Activated T-cell treated with anti-CD3 and anti-CD28 coated beads for 48 hours (primary cell): ENCODE measurements at places on chromosomes 5 and 9.

DNA sequence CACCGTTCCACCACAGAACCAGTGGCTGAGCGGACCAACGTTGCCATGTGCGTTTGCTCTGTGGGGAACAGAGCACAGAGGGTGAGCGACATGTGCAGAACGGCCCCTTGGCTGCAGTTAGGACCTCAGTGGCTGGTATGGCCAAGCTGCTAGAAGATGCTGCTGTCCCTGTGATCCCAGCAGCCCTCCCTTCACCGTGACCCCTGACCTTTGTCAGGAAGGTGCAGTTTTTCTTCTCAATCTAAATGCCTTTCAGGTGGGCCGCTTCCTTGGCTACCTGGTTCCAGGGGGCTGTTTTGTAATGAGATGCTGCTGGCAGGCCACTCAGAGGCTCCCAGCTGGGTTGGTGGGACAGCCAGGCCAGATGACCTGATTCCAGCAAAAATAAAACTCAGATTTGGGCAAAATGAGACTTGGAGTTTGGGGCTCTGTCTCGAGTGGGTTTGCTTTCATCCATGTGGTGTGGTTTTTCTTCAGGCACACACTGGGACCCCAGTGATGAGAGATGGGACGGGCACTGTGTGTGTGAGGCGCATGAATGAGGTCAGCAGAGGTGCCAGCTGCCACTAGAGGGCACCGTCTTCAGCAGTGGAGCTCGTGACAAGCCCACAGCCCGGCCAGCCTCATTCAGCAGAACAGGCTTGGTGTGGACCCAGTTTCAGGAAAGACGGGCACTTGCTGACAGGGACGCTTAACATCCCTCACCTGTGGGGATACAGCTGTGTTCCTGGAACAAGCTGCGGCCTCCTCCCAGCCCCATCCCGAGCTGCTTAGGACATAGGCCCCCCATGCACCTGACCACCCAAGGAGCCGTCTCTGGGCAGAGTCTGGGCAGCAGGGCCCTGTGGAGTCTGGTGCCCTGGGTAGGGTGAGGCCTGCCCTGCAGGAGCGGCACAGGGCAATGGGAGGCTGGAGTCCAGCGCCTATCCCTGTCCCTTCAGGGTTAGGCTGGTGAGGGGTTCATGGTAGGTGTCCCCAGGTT lies 4.1 kb downstream of the MRPS2 start:
- DNase-seq: peak; percentile 49

DNA sequence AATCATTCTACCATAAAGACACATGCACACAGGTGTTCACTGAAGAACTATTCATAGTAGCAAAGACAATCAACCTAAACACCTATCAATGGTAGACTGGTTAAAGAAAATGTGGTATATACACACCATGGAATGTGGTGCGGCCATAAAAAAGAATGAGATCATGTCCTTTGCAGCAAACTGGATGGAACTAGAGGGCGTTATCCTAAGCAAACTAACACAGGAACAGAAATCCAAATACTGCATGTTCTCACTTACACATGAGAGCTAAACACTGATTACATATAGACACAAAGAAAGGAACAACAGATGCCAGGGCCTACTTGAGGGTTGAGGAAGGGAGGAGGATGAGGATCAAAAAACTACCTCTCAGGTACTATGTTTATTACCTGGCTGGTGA lies 103.8 kb downstream of the DRD1 start:
- no peak for DNase-seq

DNA sequence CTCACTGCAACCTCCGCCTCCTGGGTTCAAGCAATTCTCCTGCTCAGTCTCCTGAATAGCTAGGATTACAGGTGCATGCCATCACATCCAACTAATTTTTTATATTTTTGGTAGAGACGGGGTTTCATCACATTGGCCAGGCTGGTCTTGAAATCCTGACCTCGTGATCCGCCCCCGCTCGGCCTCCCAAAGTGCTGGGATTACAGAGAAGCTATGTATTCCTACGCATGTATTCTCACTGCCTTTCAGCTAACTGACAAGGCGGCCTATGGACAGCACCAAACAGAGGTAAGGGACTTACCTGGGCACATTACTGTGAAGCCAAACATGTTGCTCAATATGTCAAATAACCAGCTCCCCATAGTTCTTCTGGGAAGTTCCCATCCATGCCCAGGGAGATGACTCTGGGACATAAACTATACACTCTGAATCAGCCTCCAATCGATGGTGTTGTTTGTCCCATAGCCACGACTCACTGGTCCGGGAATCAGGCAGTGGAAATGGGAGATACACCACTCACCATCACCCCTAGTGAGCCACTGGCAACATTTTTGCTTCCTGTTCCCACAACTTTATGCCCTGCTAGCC lies 114.6 kb downstream of the SYK start:
- DNase-seq: no peak

GRCh38 chr9:98612061-98612752 lies 96.5 kb downstream of the GABBR2 start:
- DNase-seq: no peak

DNA sequence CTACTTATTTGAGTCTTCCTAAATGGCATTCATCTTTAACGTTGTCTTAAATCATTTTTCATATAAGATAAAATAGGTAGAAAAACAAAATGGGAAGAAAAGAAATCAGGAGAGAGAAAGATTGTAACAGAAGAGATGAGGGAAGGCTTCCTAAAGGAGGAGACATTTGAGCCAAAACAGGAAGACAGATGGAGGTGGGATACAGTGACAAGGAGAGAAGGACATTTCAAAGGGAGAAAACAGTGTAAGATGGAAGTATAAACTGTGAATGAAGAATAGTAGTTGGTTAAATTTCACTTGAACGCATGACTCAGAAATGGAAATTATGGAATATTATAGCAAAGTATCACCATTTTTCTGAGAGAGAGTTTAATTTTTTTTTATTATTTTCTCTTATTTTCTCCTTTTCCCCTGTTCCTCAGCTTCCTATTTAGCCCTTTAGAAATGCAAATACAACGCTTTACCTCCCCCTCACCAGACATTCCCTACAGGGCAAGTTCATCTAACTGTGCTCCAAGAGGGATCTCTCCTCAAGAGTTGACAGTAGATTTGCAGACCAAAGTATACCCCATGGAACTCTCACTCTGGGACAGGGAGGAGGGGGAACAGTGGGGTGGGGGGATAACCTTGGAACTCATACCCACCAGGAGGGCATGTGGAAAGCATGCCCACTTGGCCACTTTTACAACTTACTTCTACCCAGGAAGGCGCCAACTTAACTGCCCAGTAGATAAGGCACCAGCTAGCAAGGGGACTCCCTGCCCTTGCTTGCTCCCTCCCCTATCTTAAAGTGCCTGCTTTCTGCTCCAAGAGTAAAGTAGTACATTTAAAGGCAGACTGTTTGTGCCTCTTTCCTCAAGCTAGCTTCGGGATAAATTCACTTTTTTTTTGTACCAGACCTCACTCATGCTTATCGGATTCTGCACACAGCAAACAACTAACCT lies 304.7 kb upstream of the POU5F2 start:
- DNase-seq: no peak

DNA sequence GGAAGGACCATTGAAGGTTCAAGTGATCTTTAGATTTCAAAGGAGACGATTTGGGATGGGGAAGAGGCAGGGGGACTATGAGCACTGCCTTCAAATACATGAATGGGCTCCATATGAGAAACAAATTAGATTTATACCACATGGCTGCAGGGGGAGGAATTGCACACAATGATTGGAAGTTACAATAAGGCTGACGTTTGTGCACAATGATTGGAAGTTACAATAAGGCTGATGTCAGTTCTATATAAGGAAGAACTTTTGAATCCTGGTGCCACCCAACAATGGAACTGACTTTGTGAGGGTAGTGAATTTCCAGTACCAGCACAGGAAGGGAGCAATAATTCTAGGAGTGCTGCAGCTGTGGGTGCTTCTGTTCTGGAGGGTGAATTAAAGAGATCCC lies 95.7 kb upstream of the PTGER4 start:
- DNase-seq: no peak

- no peak for DNase-seq
Observed at GRCh38 chr5:16763211-16763610, 146.4 kb upstream of the RETREG1 start.

DNA sequence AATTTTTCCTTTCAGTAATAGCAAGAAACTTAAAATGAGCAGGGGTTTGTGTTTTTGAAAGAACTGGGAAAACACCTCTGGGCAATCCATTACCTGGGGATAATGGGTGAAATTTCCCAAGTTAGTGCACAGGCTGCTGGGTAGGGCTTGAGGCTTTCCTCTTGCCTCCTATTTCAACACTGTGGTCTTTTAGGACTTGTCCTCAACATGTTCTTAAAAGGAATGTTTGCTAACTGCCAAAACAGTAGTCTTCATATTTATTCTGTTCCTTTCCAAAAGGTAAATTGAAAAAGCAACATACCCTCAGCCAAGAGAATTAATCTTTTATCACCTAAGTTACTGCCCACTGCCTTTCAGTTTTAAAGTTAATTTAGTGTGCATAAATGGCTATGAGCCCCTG lies 158.3 kb upstream of the CCDC152 start:
- DNase-seq: no peak

GRCh38 chr9:842635-843426 lies 1.3 kb downstream of the DMRT1 start:
- DNase-seq: no peak

DNA sequence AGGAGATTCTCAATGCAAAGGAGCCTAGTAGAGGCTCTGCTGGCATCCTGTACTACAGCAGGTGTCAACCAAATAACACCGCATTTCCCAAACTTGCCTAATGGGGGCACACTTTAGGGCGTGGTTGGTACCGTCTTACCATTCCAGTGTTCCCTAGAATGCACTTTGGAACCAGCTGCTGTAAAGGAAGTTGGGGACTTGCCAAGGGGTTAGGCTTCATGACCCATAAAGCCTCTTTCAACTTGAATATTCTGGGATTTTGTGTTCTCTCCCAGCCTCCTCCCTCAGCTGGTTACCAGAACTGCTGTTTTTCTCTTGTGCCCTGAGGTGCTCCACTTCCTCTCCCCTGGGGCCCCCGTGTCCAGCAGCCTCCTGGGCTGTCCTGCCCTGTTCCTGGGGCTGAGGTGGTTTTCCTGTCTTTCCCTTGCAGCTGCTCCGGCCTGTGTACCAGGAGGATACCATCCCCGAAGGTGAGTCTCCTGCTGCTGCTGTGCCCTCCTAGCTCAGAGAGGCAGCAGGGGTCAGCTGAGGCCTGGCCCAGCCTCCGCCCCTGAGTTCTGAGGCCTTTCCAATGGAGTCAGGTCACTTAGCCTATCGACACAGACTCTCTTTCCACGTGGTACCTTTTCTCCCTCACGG lies 44.7 kb downstream of the RGS3 start:
- no peak for DNase-seq

DNA sequence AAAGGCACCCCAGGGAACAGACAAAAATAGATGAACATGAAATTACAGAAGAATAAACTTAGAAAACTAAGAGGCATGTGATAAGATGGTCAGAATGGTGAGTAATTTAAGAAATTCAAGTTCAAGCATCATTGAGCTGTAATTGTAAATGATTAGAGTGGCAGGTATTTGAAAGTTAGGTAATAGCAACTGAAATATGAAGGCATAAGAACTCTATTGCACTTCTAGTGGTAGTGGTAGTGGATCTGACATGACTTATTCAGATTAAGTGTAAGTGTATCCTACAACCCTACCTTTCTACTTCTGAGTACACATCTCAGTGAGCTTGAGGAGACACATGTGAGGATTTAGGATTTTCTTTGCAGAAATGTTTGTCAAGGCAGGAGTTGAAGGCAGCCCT lies 192.9 kb upstream of the RIOK2 start:
- no peak for DNase-seq

- no peak for DNase-seq
Observed at GRCh38 chr5:126680191-126680817, 79.6 kb downstream of the PHAX start.

GRCh38 chr5:132060501-132061161 lies at the start of gene IL3:
IL3 (plus strand) TSS chr5:132060655; CDS start chr5:132060707, 52 bp downstream.
- no peak for DNase-seq

- DNase-seq: no peak
Observed at GRCh38 chr5:155649666-155650065, 636.1 kb downstream of the KIF4B start.

DNA sequence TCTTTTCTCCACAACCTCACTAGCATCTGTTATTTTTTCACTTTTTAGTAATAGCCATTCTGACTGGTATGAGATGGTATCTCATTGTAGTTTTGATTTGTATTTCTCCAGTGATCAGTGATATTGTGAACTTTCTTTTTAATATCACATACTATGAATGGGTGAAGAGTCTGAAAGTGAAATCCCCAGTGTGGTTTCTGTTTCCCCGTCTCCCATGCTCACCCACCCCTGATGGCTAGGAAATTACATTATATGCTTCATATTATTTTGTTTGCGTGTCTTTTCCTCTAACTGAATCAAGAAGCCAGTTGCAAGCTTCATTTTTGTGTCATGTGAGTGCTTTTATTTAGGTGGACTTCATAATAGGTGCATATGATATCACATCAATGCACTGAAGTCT lies 171.1 kb downstream of the ARHGAP26 start:
- no peak for DNase-seq

GRCh38 chr9:127555840-127556820 lies 55.9 kb upstream of the STXBP1 start:
- peak; percentile 53 for DNase-seq

DNA sequence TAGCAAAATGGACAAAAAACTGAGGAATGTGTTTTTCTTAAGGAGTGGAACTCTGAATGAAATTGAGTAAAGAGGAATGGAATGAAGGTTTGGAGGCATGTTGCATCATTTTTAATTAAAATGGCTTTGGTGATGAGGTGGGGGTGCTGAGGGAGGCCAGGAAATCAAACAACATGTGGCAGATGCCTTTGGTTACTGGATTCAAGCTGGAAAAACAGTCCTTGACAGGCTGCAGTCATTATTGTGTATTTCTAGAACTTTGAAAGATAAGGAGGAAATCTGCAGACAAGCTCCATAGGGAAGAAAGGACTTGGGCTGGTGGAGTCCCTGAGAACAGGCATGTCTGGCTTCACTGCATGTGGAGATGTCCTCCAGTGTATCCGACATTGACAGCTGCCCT lies 203.5 kb upstream of the HAPLN1 start:
- no peak for DNase-seq

GRCh38 chr9:133280392-133280791 lies 5.4 kb upstream of the ABO start:
- no peak for DNase-seq

DNA sequence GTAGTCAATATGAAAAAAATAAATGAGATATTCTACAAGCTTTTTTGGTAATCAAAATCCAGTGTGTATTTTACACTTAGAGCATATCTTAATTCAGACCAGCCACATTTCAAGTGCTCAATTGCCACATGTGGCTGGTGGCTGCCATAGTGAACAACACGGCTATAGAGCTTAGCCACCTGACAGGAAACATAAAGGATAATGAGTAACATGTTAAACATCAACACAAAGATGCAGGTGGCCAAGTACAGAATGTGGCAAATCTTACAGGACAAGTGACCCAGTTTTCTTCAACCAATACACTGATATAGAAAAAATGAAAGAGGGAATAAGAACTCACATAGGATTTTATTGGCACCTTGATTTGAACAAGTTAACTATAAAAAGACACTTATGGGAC lies 61.4 kb downstream of the KIF24 start:
- no peak for DNase-seq

GRCh38 chr5:174642816-174643405 lies 81.5 kb upstream of the MSX2 start:
- no peak for DNase-seq

DNA sequence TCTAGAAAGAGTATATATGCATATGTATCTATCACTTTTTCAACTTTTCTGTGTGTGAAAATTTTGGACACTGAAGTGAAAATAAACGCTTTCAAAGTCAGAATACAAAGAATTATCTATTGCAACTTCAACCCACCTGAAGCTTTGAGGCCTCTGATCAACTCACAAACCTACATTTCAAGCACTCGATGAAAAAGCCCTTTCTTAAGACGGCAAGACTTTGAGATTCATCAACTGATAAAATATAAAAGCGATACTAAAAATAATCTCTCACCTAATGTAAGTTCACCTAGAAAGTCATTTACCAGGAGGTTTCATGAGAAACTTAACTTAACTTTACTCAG lies 1.2 kb downstream of the GOLPH3 start:
- no peak for DNase-seq
